Fibroblast of upper back skin (primary cell): ENCODE measurements at places on chromosomes 11 and 22.

- no peak for DNase-seq
Observed at GRCh38 chr11:2472428-2473186, 27.8 kb downstream of the KCNQ1 start.

DNA sequence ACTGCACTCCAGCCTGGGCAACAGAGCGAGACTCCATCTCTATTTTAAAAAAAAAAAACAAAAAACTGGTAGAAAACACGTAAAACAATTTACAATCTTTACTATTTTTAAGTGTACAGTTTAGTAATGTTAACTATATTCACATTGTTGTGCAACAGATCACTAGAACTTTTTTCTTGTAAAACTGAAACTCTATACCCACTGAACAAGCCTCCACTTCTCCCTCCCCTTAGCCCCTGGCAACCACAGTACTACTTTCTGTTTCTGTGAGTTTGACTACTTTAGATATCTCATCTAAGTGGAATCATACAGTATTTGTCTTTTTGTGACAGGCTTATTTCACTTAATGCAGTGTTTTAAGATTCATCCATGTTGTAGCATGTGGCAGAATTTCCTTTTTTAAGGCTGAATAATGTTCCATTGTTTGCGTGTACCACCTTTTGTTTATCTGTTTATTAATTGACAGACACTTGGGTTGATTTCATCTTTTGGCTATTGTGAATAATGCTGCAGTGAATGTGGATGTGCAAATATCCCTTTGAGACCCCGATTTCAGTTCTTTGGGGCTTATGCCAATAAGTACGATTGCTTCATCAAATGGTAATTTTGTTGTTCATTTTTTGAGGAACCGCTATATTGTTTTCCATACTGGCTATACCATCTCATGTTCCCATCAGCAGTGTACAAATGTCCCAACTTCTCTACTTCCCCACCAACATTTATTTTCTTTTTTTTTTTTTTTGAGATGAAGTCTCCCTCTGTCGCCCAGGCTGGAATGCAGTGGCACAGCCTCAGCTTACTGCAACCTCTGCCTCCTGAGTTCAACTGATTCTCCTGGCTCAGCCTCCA lies 11.0 kb downstream of the DDB2 start:
- DNase-seq, result no peak

- no peak for DNase-seq
Observed at GRCh38 chr11:61045271-61045670, 57.0 kb upstream of the CD5 start.

GRCh38 chr11:108916290-108916689 lies 251.4 kb downstream of the DDX10 start:
- peak; percentile 46 for DNase-seq

DNA sequence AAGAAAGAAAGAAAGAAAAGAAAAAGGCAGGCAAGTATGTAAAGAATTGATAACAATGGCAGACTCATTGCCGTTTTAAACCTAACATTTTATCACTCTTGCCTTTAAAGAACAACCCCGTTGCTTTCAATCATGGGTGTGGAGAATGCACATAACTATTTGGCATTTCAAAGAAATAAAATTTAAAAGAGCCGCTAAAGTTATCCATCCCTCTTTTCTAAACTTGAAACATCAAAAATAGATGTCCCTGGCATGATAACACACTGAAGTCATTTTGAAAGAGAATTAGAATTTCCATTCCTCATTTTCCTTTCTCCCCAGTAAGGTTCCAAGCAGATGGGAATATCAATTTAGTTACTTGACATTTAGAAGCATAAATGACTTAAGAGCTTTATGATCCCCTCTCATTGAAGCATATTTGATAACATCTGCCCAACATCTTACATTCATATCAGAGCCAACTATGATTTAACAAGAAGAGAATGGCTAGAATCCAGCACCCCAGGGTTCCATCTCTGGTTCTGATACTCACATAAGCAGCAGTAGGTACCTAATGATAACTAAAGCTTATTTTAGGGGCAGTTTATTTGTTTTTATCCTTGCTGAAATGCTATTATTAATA lies 529.6 kb upstream of the LRRC4C start:
- peak; percentile 40 for DNase-seq

GRCh38 chr11:15884777-15885540 lies 471.4 kb downstream of the SOX6 start:
- no peak for DNase-seq

GRCh38 chr11:46075168-46075567 lies 46.1 kb downstream of the PHF21A start:
- peak; percentile 50 for DNase-seq

GRCh38 chr11:75219869-75220268 lies 20.7 kb upstream of the TPBGL start:
- DNase-seq, result no peak

DNA sequence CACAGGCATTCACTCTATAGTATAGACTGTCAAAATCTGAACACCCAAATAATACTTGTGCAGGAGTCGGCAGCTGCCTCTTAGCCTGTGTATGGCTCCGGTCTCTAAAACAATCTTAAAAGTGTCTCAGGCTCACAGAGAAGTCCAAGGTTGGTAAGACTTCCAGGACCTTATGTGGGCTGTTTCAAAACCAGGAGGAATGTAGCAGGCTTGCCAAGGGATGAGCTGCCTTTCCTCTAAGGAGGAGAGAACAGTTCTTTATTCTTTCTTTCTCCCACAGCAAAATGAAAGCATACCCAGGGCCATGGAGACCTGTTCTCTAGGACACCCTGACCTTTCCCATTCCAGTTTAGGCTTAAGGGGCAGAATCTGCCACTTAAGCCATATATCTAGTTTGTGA lies 176.5 kb downstream of the TRPC6 start:
- peak; percentile 8 for DNase-seq

- DNase-seq, result peak; percentile 10
Observed at GRCh38 chr11:113663567-113663966, 42.5 kb downstream of the TMPRSS5 start.

GRCh38 chr22:46983046-46983445 lies 220.6 kb downstream of the TBC1D22A start:
- no peak for DNase-seq

DNA sequence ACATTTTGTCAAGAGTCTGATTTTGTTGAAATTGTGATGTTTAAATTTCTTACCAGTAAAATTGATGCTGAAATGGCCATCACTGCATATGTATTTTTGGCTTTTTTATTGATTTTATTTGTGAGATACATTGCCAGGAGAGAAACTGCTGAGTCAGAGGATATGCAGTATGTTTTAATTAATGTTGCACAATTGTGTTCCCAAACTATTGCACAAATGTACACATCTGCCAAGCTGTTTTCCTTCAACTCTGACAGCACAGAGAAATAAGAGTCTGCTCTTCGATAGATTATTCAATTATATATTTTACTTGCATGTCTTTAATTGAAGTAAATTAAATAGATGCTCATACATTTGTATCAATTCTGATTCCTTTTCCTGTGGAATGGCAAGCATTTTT lies 640.2 kb upstream of the LUZP2 start:
- peak; percentile 74 for DNase-seq

DNA sequence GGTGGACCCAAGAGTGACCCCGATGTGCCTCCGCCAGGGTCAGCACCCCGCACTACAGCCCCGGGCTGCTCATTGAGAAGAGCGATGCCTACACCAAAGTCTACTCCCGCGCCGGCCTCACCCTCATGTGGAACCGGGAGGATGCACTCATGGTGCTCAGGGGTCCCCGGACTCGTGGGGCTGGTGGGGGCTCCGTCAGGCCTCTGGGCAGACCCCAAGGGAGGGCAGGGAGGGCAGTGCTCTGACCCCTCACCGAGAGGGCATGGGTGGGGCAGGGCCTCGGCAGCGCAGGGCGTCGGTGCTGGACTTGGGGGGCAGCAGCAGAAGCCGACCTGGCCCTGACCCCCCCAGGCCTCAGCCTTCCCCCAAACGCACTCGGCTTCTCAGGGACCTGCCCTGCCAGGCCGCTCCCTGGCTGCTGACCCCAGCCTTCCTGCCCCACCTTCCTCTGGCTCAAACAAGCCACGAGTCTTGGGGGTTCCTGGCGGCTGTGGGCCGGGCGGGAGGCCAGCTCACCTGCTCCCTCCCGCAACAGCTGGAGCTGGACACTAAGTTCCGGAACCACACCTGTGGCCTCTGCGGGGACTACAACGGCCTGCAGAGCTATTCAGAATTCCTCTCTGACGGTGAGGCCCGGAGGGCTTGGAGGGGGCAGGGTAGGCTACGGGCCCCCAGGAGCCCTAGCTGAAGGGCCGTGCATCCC lies 2.9 kb downstream of the MUC2 start:
- no peak for DNase-seq

GRCh38 chr22:37848587-37849088 lies 581 bp upstream of the EIF3L start:
- peak; percentile 24 for DNase-seq

DNA sequence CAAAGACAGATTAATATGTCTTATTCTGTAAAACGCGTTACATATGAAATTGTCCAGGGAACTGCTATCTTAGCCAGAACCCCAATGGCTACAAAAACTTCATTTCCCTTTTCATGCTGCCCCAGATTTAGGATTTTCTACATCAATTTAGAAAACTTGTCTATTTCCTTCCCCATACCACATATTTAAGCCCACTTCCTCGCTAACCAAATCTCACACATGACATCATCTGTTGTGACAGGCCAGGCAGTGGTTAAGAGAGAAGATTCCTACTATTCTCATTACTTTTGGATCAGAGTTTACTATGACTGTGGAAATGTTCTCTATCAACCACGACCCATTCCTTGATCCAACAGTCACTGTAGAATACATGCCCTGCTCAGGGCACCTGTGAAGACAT lies 15.9 kb downstream of the CCDC82 start:
- no peak for DNase-seq

DNA sequence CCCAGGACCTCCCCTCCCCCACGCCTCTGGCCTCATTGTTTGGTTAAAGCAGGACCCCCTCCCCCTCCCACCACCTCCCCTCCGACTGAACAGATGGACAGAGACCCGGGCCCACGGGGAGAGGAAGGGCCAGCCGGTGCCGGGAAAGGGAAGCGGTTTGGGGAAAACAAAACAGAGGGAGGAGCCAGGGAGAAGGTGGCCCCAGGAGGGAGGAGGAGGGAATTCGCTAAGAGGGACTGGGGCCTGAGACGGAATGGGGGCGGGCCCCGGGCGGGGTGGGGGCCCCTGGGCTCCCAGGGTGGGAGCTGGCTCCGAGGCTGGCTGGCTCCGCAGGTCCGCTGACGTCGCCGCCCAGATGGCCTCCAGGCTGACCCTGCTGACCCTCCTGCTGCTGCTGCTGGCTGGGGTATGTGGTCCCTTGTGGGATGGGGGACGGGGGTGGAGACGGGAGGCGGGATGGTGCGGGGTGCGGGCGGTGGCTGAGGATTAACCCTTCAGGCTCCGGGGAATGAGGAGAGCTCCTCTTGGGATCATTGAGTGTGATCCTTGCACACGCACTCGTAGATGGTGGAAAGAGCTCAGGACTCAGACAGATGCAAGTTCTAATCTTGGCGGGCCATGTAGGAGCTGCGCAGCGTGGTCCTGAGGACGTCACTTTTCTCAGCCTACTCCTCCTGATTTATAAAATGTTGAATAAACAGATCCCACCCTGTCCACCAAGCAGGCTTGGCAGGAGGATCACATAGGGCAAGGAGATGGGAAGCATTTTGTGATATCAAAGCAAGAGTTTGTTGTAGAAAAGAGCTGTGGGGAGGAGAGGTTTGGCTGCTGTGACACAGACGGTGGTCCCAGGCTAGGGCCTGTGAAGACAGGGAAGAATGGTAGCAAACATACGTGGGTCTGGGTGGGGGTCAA lies 688 bp downstream of the SERPING1 start:
- DNase-seq, result peak; percentile 49

DNA sequence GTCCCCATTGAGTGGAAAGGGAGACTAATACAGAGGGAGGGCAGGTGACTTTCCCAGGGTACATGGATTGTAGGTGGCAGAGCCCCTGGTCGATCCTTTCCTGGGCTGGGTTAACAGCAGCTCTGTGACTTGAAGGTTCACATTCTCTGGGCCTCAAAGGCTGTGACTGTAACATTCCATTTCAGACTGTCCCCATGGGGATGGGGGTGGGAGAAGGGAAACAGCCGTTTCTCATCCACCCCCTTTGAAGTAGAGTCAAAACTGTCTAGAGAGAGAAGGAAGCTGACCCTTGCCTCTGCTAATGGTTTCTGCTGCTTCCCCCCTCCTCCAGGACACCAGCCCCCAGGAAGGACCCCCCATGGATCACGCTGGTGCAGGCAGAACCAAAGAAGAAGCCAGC lies 19.2 kb downstream of the MICALL1 start:
- no peak for DNase-seq

- peak; percentile 21 for DNase-seq
Observed at GRCh38 chr22:41768430-41768829, 32.0 kb upstream of the CCDC134 start.

DNA sequence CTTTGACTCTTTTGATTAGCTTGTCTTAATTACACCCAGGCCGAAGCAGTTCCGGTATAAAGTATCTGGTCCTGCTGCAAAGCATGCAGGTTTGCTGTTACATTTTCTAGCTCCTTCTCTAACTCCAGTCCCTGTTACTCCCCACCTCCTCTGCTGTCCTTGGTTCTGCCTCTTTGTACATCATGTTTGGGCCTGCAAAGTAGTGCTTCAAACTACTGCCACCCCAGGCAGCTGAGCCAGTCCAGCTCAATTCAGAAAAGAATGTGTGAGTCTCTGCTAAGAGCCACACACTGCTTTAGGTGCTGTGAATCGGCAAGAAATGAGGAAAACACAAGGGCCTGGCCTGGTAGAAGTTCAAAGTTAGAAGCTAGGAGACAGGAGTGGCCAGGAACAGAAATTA lies 136.0 kb downstream of the SERGEF start:
- DNase-seq, result no peak

DNA sequence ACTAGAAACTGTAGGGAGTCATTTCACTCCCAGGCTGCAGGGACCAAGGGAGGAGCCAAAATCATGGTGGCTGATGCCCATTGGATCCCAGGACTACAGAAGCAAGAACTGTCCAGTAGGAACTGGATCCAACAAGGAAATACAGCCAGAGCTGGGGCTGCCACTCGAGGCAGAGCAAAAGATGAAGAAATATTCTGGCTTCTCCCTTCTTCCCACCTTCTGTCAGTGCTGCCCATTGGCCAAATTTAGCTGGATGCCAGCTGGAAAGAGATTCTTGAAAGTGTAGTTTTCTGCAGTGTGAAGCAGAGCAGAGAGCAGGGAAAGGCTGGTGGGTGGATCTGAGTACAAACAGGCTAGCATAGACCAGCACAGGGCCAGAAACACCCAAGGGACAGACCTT lies 45.6 kb downstream of the COMMD9 start:
- no peak for DNase-seq

- DNase-seq, result no peak
Observed at GRCh38 chr11:106581399-106581798, 436.9 kb downstream of the GUCY1A2 start.

- DNase-seq, result no peak
Observed at GRCh38 chr11:125165111-125165842, 726 bp downstream of the PKNOX2 start.

DNA sequence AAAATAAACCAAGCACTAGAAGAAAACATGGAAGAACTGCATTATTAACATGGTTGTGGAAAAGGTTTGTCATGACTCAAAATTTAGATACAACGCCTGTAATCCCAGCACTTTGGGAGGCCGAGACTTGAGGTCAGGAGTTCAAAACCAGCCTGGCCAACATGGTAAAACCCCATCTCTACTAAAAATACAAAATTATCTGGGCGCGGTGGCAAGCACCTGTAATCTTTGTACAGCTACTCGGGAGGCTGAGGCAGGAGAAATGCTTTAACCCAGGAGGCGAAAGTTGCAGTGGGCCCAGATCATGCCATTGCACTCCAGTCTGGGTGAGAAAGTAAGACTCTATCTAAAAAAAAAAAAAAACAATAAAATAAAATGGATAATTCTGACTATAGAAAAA lies 23.7 kb downstream of the GNB1L start:
- DNase-seq, result no peak
